CD4-positive, alpha-beta T cell treated with Interleukin-10 for 1 hour (primary cell): ENCODE measurements at places on chromosomes 2 and 18.

DNA sequence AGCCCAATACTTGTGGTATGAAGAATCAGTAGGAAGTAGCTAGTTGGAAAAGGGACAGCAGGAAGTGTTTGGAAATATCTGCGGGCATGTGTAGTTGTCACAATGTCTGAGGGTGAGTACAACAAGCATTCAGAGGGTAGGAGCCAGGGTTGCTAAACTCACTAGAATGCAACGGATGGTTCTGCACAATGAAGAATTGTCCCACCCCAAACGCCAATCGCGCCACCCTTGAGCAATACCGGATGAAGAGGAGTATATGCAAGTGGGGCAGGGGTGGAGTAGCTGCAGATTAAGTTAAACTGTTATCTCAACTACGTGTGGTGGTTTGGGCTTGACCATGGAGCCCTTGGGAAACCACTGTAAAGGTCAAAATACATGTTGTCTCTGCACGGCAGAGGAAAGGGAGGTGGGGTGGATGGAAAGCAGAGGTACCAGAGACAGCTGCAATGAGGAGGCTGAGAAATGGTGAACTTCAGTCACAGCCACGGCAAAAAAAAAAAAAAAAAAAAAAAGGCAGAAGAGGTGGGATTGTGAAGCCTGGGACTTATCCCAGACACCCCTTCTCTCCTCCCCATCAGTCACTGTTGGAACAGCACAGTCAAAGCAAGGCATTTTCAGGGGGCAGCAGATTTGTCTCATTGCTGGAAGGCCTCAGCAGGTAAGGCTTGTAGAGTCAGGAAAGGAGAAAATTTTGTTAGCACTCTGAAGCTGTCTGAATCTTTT, 5.2 kb downstream of the CCL20 start:
- peak; percentile 33 for DNase-seq

- no peak for DNase-seq
Observed at GRCh38 chr18:4284528-4284927, 170.6 kb downstream of the DLGAP1 start.

GRCh38 chr2:183242937-183243336, 118.7 kb downstream of the NUP35 start:
- DNase-seq, result no peak

GRCh38 chr2:84443477-84443876, 15.6 kb downstream of the SUCLG1 start:
- no peak for DNase-seq

- DNase-seq, result no peak
Observed at GRCh38 chr2:23327416-23327815, 57.6 kb upstream of the KLHL29 start.

- DNase-seq, result no peak
Observed at GRCh38 chr2:185477452-185477851, 261.2 kb upstream of the FSIP2 start.

- DNase-seq, result no peak
Observed at GRCh38 chr18:33156906-33157470, 283.5 kb downstream of the CCDC178 start.

DNA sequence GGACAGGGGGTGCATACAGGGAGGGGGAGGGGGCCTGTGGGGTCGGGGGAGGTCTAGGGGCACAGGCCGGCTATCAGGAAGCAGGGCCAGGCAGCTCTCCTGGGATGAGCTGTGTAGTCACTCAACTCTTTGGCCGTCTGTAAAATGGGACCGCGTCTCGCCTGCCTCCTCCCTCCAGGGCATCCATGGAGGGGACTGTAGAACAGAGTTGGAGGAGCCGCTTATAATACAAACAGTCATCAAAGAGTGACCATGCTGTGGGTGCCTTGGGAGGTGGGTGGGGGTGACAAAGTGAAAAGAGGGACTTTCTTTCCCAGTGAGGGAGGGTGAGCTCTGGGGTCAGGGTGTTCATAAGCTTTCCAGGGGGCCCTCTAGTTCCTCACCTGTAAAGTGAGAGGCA, 169.6 kb upstream of the HAAO start:
- DNase-seq, result no peak

DNA sequence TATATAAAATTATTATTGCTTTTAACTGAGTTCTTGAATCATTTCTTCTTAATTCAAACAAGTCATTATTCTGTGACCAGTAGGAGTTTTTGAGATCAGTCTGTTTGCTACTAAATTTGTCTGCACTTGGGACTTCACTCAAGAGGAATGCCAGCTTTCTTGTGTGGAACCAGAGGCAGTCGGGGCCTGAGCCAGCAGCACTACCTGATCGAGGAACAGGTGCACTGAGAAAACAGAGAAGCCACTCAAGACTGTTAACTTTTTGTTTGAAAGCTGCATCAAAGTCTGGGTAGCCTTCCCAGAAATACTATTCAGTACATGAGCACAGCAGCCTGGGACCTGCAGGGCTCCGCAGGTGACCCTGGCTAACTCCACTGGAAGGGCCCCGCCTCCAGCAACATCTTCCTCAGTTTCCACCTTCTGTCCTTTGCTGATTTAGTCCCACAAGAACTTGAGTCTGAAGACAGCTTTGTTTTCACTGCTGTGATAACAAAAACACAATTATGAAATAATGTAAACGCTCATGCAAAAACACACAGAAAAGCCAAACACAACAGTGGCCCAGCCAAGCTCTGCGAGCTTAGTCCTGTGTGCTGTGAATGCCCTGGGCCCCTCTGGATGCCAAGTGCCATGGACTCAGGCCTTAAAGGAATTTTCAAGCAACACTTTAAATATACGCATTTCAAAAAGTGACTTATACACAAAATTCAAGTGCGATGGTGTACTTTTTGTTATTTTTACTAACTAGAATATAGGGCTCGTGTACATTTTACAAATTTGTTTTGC, 62.0 kb downstream of the SH3YL1 start:
- DNase-seq, result no peak

GRCh38 chr2:164847981-164848741, 6.5 kb upstream of the COBLL1 start:
- no peak for DNase-seq

GRCh38 chr2:238945433-238946150, 97.7 kb downstream of the TWIST2 start:
- DNase-seq, result no peak

GRCh38 chr2:231900972-231901371, 25.2 kb downstream of the NPPC start:
- DNase-seq, result no peak

GRCh38 chr18:74114116-74114515, 33.5 kb downstream of the FBXO15 start:
- DNase-seq, result no peak

DNA sequence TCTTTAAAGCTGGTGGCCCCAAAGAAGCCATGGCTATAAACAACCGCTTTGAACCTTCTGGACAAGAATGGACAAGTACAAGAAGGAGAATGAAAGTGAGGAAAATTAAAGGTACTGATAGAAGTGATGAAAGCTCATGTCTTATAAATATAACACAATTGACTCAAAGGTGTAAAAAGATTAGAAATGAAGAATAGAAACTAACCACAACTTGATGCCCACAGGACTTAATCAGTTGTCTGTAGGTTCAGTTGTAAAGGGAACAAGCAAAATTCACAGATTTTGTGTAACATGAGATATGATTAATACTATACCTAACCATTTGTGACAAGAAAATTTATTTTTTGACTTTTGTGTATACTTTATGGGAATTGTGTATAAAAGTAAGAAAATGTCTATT, 135.7 kb downstream of the NUP35 start:
- no peak for DNase-seq

DNA sequence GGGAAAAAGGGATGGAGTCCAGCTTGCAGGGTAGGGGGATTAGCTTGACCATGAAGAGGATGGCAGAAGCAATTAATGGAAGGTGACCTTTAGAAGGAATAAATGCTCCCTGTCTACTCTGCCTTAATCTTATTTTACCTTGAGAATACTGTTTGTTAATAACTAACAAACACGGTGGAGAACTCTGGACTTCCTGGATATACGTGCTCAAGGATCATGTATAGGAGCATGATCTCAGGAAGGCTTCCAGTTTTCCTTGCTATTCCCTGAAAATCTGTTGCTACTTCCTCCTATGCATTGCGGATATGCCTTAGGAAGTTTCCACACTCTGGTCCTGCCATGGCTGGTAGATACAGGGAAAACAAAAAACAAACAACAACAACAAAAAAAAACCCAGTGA, 44.8 kb upstream of the BCL11A start:
- no peak for DNase-seq
